ENCODE measurements at places on chromosomes 4 and X.

DNA sequence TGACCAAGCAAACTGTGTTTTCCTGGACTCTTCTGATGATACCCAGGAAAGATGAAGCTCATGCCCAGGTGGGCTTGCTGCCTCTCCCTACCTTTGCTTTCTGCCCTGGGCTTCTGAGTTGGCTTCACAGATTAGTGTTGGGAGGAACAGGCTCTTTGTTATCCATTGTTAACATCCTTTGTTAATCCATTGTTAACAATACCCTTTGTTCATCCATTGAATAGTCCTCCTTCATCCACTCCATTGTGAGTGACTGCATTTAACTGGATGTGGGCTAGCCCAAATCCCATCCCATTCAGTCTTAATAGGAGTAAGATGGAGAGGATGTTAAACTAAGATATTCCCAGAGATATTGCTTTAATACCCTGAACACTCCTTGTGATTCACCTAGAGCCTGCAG lies 199.0 kb upstream of the LNX1 start:
- no peak for DNase-seq

GRCh38 chr4:185559915-185560281 lies 24.6 kb upstream of the PDLIM3 start:
- DNase-seq, result no peak

- no peak for DNase-seq
Measured at GRCh38 chr4:99856166-99856565, 38.1 kb downstream of the LAMTOR3 start.

GRCh38 chr4:143320113-143320512 lies 16.6 kb upstream of the GAB1 start:
- no peak for DNase-seq

DNA sequence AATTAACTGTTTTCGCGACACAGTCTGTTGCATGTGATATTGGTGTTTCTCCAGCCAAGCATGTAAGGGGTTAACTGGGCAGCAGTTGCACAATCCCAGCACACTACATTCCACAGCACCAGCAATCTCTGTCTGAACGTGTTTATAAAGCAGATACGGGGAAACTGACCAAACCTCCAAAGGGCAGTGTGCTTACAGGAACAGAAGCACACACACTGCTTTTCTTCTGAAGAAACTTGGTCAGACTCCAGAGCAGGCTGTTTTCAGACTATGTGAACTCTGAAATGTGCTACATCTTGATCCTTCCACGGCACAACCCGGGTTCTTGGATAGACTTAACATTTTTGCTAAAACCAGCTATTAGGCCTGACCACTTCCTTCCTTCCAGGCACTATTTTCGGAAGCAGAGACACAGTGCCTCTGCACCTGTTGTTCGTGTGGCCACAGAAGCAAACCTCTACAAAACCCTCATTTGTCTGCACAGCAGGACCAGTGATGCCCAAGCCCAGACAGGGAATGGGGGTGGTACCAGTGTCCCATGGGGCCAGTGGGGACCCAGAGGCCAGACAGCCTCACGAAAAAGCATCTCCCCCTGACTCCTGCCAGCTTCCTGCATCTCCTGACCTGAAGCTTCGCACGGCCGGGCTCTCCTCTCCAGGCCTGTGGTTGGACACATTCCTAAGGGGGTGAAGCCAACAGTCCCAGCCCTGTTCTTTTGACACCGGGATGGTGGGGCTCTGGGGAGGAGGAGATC lies 90.1 kb downstream of the IRF2 start:
- DNase-seq, result no peak

- no peak for DNase-seq
Measured at GRCh38 chrX:41022566-41022965, 62.7 kb upstream of the USP9X start.
